ENCODE measurements at places on chromosomes 1 and 21.

DNA sequence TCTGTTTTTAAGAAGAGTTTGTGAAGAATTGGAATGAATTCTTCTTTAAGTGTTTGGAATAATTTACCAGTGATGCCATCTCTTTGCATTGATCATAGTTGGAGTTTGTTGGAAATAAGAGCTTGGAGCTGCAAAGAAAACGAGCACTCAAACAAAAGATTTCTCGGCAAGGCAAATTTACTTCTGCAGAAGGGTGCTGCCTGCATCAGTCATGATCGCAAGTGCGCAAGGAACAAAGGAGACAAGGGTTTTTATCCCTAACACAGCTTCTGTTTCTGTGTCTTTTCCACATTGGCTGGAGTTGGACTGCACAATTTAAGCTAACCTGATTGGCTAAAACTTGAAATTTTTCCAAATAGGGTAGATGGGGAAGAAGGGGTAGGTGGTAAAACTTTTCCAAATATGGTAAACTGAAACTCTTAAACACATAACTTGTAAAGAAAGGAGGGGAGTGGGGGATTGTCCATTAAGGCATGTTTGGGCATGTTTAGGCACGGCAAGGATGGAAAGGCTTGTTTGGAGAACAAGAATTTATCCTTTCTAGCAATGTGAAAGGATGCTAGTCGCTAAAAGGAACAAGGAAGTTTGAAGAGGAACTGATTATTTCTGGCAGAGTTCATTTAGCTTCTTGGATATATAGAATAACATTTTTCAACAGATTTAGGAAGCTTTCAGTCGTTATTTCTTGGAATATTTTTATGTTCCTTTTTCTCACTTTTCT is 3.5 kb upstream of the AADACL4 start:
- DNase-seq, result no peak

- no peak for DNase-seq
Observed at GRCh38 chr1:234505769-234506102, 26.8 kb upstream of the TARBP1 start.

DNA sequence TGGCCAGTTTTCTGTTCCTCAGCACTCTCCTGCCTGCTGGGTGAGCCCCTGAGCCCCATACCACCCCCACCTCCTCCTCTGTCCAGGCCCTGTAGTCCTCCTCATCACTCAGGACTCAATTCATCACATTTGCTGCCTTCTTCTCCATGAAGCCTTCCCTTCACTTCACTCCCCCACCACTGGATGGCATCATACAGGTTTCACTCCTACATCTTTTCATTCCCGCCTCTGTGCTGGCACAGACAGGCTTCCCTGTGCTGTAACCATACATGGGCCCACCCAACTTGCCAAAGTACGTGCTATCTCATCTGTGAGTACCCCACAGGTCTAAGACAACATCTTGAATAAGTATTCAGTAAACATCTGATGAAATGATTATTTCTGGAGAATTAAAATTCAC is 56.9 kb downstream of the SLC45A1 start:
- DNase-seq, result no peak

DNA sequence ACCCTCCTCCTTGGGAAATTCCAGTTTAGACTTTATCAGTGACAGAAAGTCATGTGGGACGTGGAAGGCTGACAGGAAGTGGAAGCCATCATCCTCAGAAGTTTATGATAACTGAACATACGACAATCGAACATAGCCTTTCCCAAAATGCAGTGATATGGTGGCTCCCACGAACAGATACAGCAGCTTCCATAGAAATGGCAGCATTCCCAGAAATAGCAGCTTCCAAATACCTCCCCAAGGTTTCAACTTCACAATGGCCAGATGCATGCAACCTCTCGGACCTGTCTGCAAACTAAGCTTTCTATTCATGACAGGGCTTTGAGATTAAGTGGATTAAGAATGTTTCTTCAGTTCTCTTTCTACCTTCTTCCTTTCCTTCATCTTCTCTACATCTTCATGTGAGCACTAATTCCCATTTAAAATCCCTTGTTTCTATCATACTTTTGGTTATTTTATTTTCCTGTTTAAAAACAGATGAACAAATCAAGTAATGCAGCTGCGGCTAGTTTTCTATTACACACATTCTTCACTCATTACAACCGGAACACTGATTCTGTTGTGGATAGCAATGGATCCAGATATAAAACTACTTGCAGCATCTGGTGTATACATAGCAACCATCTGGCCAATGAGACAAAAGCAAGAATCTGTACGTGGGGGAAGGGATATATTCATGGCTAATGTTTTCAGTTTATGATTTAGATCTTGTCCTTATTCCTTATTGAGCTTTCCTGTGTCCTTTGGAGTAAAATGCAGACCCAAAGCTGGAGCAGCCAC is 304.8 kb downstream of the BRINP3 start:
- DNase-seq, result no peak

DNA sequence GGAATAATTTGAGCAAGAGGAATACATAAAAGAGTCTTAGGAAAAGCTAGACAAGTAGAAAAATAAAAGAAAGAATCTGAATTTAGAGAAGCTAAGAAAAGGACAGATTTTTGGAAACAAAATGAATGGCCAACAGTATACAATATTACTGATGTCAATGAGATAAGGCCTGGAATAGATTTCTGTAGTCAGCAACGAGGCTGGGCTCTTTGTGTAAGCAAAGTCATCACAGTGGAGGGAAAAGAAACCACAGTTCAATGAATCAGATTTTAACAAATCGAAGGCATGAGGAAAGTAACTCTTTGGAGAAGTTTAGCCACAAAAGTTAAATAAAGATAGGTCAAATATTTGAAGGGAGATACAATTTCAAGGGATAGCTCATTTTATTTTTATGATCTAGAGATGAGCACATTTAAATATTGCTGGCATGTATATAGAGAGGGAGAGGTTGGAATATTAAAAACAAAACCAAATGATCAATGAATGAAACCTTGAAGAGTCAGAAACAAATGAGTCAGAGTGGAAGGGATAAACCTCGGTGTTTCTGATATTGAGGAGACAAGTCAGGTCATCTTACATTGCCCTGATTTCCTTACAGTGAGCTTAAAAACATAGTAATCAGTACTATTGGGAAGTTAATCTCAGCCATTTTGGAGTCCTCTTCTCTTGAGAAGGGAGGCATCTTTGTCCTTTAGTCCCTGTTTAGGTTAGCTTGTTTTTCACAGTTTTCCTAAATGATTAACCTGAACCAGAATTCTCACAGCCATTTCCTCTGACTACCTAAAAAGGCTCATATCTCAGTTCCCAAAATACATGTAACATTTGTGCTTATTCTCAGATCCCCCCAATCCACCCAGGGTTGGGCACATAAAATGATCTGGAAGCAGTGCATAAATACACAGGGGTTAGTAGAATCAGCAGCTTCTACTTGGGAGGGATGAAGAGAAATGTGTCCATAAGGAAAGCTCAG is 620.0 kb upstream of the B3GALT2 start:
- DNase-seq, result no peak

DNA sequence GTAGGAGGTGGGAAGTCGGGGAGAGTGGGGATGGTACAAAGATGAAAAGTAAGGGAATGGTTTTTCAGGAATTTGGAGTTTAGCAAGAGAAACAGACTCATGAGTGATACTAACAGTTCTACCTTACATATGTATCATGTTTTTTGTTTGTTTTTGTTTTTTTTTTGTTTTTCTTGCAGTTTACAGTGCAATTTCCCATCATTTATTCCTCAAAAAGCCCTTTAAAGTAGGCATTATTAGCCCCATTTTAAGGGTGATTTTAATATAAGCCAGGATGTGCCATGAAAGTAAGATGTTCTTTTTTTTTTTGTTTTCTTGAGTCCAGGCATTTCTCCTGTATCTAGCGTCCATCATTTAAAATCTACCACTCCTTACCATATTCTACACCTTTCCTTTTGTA is 13.8 kb upstream of the TRIM45 start:
- no peak for DNase-seq

- DNase-seq, result no peak
Observed at GRCh38 chr1:5949085-5949760, 43.0 kb downstream of the NPHP4 start.

DNA sequence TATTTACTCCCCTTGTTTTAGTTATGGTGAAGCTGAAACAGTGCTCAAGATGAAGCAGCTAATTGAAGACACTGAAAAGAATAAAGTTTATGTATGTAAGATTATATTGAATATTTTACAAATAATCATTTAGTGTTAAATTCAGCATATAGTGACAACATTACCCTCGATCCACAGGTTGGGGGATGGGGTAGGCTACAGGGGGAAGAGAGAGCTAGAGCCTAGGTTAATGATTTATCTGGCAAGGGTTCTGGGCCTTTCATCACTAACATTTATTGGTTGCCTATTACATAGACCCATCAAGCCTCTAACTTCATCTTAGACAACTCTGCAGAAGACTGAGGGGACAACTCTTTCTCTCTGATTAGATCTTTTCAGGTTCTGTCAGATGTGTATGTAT is 21.3 kb downstream of the ZCCHC17 start:
- no peak for DNase-seq

GRCh38 chr1:38962113-38962512 is 20.5 kb upstream of the RHBDL2 start:
- no peak for DNase-seq

DNA sequence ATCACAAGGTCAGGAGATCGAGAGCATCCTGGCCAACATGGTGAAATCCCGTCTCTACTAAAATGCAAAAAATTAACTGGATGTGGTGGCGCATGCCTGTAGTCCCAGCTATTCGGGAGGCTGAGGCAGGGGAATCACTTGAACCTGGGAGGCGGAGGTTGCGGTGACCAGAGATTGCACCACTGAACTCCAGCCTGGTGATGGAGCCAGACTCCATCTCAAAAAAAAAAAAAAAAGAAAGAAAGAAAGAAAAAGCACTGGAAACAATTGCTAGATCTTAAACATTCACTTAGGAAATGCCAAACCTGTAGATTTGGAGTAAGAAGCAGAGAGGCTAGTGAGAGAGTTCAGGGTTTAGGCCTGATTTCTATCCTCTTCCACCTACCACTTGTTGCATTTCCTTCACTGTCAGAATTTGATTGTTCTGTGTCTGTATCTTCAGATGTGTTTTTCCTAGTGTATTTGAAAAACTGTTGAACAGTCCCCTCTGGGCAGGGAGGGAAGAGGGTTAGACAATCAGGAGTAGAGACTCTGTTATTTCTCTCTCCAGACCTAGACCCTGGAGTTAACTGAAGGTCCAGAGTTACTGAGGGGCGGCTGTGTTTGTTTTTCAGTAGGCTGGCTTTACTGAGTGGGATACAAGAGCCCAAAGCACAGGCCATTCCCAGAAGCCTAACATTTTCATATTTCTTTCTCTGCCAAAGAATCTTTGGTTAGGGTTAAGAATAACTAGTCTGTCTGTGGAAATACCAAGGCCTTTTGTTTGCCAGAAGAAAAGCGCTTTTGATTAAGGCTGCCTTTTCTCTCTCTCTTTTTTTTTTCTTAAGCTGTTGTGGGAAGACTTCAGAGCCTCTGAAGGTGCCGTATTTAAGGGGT is 31.1 kb upstream of the MACF1 start:
- no peak for DNase-seq
